ENCODE measurements at places on chromosomes 16 and 17.
A peak's percentile ranks its signal among the peaks of the same experiment; 100 is the strongest.

GRCh38 chr16:2471016-2471652 is at the start of gene NTN3:
Gene NTN3, plus strand, starts transcription at chr16:2471297. Its CDS starts 405 bp downstream, at chr16:2471702.
- DNase-seq = no peak

DNA sequence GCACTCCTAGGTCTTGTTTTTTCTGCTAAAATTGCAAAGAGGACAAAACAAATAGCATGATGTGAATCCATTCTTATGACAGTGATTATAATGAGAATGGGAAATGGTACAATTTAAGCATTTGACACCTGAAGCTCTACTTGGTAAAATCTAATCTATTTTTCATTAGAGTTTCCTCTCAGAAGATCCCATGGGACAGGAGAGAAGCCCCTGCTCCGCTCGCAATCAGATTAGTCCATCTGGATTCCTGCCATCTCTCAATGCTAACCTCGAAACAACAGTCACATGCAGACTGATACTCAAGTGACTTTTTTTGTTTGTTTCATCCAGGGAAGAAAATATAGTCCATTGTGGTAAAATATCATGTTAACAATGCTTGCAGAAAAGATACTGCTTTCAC is 107.4 kb upstream of the TOM1L1 start:
- DNase-seq = no peak

GRCh38 chr16:89072548-89073130 is 21.0 kb upstream of the ACSF3 start:
- no peak for DNase-seq

- DNase-seq = no peak
Measured at GRCh38 chr17:62923258-62924150, 42.5 kb upstream of the TANC2 start.

DNA sequence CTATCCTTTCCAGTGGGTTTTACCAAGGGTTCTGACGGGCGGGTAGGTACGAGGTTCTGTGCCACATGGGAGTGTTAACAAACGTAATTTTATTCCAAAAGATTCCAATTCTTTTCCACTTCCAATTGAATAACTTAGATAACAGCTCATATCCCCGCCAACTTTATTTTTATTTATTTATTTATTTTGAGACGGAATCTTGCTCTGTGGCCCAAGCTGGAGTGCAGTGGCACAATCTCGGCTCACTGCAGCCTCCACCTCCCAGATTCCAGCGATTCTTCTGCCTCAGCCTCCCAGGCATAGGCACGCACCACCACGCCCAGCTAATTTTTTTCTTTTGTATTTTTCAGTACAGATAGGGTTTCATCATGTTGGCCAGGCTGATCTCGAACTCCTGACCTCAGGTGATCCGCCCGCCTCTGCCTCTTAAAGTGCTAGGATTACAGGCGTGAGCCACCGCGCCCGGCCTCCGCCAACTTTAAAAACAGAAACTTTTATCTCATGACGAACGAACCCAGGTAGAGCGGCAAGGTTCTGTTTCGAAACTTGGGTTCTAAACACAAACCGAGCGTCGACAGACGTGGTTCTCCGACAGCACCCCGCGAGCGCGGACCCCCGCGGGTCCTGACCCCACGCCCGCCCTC is 613 bp downstream of the ECI1 start:
- peak; percentile 17 for DNase-seq

DNA sequence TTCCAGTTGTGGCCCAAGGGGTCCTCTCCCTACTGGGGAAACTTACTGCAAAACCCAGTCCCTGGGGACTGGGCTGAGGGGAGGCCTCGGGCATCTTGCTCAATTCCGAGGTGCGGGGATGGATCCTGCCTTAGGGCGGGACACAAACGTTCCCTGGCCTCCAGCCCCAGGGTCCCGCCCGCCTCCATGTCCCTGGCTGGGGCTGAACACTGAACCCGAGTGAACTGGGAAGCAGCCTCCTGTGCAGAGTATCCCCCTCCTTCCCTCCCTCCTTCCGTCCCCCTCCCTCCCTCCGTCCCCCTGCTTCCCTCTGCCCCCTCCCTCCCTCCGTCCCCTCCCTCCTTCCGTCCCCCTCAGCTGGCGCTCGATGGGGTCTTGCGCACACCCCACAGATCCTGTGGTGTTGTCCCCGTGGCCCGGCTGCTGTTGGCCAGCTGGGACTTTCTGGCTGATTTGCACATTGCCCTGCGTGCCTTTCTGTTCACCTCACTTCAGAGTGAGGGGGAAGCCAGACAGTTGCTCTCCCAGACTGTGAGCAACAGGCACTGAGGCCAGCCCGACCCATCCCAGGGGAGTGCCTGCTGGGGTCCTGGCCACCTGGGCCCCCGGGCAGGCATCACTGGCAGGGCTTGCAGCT is 5.5 kb downstream of the TRAF7 start:
- no peak for DNase-seq

DNA sequence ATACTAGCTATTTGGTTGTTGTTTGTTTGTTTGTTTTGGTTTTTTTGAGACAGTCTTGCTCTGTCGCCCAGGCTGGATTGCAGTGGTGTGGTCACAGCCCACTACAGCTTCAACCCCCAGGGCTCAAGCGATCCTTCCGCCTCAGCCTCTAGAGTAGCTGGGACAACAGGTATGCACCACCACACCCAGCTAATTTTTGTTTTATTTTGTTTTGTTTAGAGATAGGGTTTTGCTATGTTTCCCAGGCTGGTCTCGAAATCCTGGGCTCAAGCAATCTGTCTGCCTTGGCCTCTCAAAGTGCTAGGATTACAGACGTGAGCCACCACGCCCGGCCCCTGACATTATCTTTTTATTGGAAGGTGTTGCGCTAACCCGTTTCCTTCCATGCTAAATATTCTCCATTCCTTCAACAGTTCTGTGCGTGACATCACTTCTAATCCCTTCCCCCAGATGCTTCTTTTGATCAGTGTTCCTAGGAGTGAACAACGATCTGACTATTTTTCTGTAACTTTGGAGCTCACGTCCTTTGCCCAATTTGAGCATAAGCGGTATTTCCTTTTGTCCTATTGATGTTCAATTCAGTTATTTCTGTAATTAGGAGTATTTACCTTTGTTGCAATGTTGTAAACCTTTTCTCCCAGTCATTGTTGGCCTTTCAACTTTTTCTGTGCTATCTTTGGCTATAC is 30.2 kb upstream of the EMP2 start:
- no peak for DNase-seq

DNA sequence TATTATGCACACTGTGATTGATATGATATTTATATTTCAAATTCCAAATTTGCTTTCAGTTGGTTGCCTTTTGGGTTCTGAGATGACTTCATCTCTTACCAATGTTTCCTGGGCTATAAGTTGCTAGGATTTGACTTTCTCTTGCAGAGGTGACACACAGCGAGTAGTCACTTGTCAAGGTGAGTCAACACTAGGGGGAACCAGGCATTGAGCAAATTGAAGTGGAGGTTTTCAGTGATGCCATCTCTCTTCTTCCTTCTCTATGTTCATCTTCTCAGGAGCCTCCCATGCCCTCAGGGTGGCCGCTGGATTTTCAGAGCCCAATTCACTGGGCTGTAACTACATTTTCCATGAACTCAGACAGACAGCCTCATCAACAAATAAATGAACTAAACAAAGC is 6.0 kb upstream of the CPD start:
- no peak for DNase-seq

Measured in activated T-cell treated with anti-CD3 and anti-CD28 coated beads for 1 hour (primary cell).